ENCODE measurements at places on chromosomes 4 and X.

GRCh38 chr4:40576651-40577480 is 52.8 kb downstream of the RBM47 start:
- no peak for DNase-seq

- DNase-seq: no peak
These were observed 36.9 kb downstream of the SORBS2 start for GRCh38 chr4:185774845-185775680.

- DNase-seq: no peak
These were observed 187.3 kb downstream of the SLC39A8 start for GRCh38 chr4:102157984-102158383.

- DNase-seq: no peak
These were observed 208.4 kb downstream of the ANTXR2 start for GRCh38 chr4:79864500-79865200.

- DNase-seq: no peak
These were observed 50.6 kb downstream of the SYNPO2 start for GRCh38 chr4:118939169-118939783.

GRCh38 chr4:181661090-181661489 is 582.1 kb upstream of the TENM3 start:
- DNase-seq: no peak

DNA sequence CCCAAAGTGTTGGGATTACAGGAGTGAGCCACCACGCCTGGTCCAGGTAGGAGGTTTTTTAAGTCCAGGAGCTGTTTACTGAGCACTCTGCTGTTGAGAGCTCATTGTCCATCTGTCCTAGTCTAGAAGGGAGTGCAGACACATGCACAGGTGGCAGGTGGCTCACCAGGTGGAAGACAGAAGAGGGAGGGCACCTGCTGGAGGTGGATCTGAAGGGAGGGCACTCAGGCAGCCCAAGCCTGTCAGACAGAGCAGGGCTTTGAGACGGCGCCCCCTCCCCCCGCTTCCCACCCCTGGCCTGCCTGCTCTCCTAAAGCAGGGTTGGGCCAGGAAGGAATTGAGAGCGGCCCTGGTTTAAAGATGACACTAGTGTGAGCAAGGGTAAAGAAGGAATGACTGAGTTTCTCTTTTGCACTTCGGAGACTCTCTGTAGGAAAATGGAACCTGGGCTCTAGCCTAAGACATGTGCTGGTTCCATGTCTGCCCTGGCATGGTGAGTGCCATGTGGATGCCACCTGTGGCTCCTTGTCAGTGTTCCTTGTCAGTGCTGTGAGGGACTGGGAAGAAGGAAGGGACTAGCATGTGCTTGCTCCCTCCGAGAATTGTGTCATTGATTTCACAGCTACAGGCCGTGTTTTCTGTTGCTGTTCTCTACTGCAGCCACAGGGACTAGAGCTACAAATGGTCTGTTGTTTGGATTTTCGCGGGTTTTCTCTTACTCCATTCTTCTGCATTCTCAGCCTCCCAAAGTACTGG is 108.6 kb downstream of the TNIP2 start:
- DNase-seq: no peak

GRCh38 chr4:100889401-100889800 is 371.6 kb upstream of the EMCN start:
- DNase-seq: no peak

DNA sequence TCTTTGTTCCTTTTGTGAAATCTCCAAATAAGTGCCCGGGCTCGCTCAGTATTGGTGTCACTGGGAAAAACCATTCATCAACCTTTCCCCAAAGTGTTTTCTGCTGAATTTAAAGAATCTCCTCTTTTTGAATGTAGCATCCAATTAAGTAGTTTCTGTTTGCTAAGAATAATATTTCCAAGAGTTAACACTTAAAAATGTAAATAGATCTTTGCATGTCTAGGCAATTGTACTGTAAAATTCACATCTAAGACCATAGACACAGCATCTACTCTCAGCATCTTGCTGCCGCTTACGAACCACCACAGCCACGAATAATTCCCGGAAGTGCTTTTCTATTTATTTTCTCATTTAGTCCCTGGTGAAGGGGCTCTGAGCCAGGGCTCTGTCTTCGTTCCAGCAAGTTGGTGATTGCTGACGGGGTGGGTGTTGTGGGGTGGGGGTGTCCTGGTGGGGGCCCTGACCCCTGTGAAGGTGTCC is 1.4 kb downstream of the NSG1 start:
- DNase-seq: no peak

DNA sequence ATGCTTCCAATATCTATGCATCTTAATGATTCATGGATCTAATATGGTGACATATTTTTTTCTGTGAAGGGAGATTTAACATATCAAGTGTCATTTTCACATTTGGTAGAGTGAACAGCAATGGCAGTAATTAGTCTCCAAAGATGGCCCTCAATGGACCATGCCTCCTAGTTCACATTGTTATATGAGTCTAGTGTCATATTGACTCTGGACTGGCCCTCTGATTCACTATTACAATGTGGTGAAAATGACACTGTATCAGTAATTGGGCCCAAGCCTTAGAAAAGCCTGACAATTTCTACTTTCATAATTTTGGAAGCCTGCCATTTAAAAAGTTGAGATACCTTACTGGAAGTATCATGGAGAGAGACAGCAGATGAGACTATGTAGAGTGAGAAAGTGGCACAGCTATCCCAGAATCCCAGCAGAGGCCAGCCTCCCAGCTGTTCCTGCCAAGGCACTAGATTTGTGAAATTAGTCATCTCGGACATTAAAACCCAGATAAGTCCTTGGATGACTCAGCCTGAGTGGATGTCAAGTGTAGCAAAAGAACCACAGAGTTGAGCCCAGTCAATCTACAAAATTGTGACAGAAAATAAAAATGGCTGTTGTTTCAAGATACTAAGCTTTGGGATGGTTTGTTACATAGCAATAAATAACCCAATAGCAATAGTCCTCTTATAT is 68.4 kb downstream of the ARHGEF38 start:
- no peak for DNase-seq

- no peak for DNase-seq
These were observed 580 bp downstream of the NAF1 start for GRCh38 chr4:163166041-163166579.

DNA sequence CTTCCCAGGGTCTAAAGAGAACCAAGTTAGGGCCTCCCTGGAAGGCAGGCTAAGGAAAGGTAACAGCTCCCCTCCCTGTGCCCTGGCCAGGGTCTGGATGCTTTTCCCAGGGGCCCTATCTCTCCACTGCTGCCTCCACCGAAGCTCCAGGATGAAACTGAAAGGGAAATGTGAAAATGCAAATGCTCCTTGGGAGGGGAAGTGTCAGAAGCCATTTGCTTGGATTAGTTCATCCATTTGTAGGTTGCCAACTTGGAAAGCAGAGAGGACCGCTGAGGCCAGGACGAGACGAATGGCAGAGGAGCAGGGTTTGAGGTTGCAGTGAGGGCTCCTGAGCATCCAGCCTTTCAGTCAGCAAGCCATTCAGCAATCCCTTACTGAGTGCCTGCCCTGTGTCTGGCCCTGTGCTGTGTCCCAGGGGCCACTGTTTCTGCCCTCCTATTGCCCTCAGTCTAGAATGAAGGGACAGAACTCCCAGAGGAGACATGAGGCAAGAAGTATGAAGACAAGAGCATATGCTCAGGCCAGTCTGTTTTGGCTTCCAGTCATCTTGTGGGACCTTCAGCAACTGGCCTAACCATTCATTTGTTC is 45.9 kb upstream of the PGRMC1 start:
- DNase-seq: no peak

DNA sequence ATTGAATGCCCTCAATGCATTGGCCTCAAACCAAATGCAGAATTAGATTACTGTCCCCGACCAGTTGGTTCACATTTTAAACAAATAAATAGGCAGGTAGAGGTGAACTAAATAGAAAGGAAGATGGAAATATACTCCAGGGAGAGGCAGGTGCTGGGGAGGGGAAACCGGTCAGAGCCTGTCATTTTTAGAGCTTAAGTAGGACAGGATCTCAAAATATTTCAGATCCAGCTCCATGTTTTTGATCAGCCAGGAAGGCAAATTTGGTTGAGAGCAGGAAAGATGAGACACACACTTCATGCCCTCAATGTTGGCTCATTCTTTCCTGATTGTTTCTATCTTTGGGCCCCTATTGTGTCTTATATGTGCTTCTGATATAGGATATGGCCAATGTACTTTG is 206.7 kb downstream of the SHROOM3 start:
- DNase-seq: no peak

DNA sequence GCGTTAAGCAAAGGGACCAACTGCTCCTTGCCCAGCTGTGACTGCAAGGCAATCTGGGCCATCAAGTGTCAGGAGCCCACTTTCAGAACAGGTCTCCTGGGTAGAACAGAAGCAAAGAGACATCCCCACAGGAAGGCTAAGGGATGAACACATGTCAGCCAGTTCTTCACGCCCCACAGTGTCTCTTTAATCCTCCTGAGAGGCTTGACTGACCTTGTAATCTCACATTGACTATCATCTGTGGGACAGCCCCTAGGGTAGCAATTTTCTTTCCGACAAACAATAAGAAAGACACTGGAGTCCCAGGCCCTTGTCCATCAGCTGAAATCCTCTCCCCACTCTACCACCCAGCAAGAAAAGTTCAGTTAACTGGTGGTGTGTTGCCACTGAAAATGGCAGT is 1.0 kb downstream of the CHRDL1 start:
- no peak for DNase-seq

GRCh38 chr4:4759232-4759631 is 100.2 kb upstream of the MSX1 start:
- DNase-seq: no peak

Data from frontal cortex (tissue), 4 donors.